Karpas-422 (cell line): ENCODE measurements at places on chromosomes 2 and 18. TPM values are rescaled to one million over a fixed set of nuclear protein-coding genes. Genes with fewer than 3 reads are reported as not detected.
A peak's percentile ranks its signal among the peaks of the same experiment; 100 is the strongest.

- DNase-seq, result no peak
These were observed 56.8 kb downstream of the SH3BP4 start for GRCh38 chr2:235008584-235009044.

GRCh38 chr2:85066874-85067351, 66.3 kb upstream of the TCF7L1 start:
- peak; percentile 87 for DNase-seq

DNA sequence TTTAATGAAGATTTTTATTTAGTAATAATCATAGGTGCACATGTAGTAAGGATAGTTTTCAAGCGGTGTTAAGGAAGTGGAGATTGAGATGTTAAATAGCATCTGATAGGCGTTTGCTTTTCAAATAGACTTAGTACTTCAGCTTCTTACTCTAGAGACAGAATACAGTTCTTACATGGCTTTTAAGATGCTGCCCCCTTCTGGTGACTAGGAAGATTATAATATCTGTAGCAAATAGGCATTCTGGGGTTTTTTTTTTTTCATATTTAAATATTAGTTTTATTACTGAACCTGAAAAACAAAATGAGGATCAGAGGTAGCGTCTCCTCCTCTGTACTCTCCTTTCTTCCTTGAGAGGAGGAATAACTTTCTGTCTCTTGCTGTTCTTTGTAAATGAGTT, 100.2 kb downstream of the AGAP1 start:
- DNase-seq, result peak; percentile 84

The CCDC85A gene
- total RNA-seq, result not detected in 2 replicates

DNA sequence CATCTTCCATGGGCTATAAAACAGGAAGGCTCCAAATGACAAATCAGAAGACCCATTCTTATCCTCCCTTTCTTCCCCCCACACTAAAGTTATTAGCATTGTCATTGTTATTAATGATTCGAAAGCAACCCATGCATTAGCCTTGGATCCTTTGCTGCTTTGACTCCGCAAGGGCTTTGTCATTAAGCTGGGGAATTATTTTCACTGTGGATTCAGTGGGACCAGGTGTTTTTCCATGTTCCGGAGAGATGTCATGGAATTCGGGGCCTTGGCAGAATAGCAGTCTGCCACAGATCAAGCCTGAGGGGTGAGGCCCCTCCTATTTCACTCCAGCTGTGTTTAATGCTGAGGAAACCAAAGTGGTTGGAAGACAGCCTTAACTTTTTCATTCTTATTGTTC, 357.1 kb downstream of the EN1 start:
- DNase-seq, result no peak

DNA sequence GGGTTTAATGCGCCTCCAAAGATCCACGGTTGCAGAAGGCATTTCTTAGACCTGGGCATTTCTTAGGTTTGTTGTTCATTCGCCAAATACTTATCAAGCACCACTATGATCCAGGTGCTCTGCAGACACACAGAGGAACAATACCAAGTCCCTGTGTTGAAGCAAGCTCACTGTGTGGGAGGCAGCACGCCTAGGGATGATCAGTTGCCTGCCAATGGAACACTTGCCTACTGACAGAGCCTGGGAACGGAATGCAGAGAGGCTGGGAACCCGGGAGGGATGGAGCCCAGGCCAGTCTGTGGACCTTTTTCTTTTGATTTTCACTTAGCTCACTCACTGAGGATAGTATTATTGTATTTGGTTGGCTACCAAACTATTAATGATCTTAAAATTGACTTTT, 1.9 kb upstream of the GRP start:
- DNase-seq, result no peak

The REG3G gene
- total RNA-seq, result not detected in 2 replicates

- no peak for DNase-seq
These were observed 10.2 kb upstream of the SPATA3 start for GRCh38 chr2:230985519-230986231.

The KCTD1 gene
- total RNA-seq, result 2.1 and 4.9 TPM in 2 replicates

DNA sequence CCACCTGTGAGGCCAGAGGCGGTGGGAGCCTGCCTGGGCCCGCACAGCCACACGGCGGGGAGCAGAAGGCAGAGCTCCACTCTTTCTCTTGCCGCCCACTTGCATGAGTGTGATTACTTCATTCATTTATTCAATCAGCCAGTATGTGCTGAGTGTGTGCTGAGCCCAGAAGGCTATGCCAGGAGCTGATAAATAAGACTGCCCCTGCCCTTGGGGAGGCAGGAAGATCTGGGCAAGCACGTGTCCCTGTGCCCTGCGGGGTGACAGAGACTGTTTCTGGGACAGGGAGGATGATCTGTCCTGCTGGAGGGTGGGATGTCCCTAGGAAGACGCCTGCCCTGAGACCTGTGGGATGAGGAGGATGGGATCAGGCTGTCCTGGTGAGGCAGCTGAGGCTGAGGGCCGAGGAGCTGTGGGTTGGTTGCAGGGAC, 250.8 kb downstream of the DYSF start:
- DNase-seq, result no peak

The AKAIN1 gene
- not detected in 2 replicates for total RNA-seq

DNA sequence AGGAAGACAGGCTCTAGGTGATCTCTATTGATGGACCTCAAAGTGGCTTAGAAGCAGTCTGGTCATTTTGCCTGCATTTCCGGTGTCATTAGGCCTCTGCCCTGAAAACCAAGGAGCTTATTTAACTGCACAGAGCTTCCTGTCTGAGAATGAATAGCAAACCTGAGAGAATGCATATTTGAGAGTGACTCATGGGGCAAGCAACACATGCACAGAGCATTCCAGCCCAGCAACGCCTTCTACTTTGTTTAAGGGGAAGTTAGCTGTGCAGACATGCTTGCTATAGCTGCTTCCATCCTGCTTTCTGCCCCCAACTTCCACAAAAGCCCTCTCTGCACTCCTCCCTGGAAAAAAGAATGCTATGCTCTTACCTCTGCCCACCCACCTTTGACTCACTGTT, 232.8 kb downstream of the GRB14 start:
- no peak for DNase-seq

GRCh38 chr18:23718243-23718720, 29.0 kb downstream of the LAMA3 start:
- DNase-seq, result no peak

DNA sequence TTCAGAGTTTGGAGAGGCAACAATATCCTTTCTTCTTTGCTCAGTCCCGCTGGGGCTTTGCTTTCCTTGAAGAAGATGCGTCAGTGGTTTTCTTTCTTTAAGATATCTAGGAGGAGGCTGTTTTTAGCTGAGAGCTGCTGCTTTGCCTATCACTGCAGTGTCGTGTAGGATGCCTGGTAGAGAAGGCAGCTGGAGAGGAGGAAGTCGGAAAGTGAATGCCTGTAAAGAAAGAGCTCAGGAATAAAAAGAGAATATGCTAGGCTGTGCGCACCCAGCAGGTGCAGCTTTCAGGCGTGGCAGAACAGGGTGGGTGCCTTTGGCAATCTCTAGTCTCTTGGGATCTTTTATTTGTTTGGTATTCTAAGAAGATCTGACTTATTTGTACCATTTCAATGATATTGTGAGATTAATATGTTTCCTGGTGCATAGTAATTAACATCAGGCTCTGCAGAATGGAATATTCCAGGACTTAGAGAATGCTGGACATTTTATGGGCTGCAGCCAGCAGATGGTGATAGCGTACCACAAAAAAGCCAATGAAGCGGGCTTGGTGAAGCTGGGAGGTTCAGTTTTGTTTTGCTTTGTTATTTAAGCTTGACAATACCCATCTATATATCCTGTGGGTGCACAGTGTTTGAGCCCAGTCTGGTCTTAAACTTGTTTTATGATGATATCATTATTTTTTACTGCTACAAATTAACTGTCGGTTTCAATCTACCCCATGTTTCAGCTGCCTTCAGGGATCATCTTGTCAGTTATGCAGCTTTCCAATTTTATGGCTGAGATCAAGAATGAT, 34.9 kb downstream of the CAVIN2 start:
- peak; percentile 76 for DNase-seq

DNA sequence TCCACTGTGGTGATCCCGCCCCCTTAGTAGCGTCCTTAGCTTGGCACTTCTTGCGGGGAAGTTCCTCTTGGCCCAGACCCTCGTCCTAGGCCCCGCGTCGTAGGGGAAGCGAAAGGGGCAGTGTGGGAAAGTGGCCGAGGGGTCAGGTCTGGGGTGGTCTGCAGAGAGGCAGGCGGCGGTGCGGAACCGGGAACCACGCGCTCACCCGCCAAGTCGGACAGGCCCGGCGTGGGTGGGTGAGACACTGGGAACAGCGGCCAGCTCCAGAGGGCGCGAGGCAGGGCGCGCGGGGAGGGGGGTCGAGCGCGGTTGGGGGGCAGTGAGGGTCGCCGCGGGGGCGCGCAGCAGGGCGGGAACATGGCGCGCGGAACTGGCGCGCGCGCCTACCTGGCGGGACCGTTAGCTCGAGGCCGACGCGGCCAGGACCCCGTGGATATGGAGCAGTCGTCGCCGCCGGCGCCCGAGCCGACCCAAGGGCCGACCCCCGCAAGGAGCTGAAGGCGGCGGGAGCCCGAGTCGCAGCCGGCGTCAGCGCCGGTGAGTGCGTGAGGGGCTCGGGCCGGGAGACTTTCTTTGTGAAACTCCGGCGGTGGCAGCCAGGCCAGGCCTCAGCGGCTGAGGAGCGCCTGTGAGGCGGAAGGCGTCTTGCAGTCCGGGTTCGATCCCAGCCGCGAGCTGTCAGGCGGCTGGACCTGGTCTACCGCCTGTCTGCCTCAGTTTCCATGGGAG, 2896.7 kb upstream of the TEKT4 start:
- no peak for DNase-seq

- no peak for DNase-seq
These were observed 32.9 kb upstream of the FZD5 start for GRCh38 chr2:207802650-207803049.

The TMEM247 gene
- total RNA-seq, result not detected in 2 replicates

DNA sequence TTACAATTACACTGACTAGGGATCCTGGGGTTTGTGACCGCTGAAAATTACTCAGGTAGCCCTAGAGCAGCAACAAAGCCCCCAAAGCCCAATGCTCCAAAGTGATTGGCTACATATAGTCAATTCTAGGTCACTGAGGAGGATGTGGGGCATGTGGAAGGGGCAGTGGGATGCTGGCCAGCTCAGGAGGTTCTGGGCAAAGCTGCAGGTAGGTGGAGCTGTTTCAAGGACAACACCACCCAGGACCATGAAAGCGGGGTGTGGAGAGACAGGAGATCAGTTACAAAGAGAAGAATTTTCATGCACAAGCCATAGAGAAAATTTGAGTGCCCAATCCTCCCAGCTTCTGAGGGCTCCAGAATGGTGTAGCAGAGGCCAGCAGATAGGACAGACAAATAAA, 75.0 kb upstream of the CCDC85A start:
- no peak for DNase-seq
